Stimulated activated CD8-positive, alpha-beta memory T cell treated with anti-CD3 and anti-CD28 coated beads, Interleukin-4, amount 100 ng/mL, for 4 hours (primary cell): ENCODE measurements at places on chromosomes 5 and 9.

GRCh38 chr5:62707563-62707962, 128.9 kb downstream of the LRRC70 start:
- no peak for DNase-seq

- no peak for DNase-seq
Measured at GRCh38 chr9:128053560-128053959, 13.6 kb downstream of the NAIF1 start.

DNA sequence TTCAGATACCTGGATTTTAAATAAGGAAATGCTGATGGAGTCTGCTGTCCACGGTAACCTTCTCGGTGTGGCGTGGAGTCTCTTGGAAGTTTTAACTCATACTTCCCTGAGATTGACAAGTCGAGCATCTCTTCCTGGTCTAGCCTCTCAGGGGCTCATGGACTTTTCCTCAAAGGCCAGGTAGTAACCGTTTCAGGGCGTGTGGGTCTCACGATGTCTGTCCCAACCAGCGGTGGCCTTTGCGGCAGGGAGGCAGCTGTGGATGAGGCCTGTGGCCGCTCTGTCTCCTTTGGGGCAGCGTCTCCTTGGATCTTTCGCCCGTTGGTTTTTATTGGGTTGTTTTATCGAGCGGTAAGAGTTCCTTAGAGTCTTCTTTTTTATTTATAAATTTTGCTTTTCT, 32.8 kb downstream of the CEP72 start:
- no peak for DNase-seq

GRCh38 chr5:139641116-139642080, 6.8 kb upstream of the CXXC5 start:
- no peak for DNase-seq

GRCh38 chr5:176491101-176491502, 42.9 kb downstream of the FAF2 start:
- no peak for DNase-seq

- no peak for DNase-seq
Measured at GRCh38 chr9:134670851-134671281, 29.3 kb downstream of the COL5A1 start.

DNA sequence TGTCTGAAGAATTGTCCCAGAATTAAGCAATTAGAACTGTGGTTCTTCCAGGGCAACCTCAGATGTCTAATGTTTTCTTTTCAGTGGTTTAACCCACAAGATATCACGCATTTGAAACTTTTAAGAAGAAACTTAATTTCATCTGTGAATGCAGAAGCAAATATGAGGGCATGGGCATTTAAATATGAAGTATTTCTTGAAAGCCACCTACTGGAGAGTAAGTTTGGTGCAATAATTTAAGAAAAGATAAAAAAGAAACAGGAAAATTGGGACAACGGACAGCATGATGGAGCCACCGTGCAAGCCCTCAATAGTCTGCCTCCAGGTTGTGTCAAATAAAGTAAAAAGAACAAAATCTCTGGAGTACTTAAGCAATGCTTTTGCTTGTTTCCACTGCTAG, 1.2 kb upstream of the CAPSL start:
- DNase-seq: no peak

DNA sequence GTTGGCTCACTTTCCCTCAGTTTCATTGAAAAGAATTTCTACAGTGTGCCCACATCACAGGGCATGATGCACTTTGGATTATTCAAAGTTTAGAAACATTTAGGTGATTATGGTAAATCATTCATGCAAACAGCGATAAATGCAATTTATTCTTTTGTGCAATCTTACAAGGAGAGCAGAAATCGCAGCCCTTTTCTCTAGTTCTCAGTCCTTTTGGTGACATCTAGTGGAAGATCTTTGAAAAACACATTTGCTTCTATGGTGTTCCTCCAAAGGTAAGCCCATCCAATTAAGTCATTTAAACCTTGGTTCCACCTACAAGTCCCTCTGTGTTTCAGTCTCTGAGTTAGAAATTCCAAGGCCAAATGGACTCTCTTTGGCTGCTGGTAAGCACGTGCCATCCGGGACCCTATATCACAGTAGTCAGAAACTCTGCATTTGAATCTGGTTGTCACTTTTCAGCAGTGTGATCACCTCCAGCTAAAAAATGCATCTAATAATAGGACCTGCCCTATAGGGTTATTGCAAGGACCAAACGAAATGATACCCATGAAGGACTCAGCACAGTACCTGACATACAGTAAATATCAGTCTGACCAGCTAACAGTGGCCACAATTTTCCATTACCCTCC, 66.4 kb downstream of the MACROH2A1 start:
- DNase-seq: no peak
